Activated CD4-positive, alpha-beta memory T cell treated with anti-CD3 and anti-CD28 coated beads for 36 hours (primary cell): ENCODE measurements at places on chromosomes 1 and 21.
A peak's percentile ranks its signal among the peaks of the same experiment; 100 is the strongest.

DNA sequence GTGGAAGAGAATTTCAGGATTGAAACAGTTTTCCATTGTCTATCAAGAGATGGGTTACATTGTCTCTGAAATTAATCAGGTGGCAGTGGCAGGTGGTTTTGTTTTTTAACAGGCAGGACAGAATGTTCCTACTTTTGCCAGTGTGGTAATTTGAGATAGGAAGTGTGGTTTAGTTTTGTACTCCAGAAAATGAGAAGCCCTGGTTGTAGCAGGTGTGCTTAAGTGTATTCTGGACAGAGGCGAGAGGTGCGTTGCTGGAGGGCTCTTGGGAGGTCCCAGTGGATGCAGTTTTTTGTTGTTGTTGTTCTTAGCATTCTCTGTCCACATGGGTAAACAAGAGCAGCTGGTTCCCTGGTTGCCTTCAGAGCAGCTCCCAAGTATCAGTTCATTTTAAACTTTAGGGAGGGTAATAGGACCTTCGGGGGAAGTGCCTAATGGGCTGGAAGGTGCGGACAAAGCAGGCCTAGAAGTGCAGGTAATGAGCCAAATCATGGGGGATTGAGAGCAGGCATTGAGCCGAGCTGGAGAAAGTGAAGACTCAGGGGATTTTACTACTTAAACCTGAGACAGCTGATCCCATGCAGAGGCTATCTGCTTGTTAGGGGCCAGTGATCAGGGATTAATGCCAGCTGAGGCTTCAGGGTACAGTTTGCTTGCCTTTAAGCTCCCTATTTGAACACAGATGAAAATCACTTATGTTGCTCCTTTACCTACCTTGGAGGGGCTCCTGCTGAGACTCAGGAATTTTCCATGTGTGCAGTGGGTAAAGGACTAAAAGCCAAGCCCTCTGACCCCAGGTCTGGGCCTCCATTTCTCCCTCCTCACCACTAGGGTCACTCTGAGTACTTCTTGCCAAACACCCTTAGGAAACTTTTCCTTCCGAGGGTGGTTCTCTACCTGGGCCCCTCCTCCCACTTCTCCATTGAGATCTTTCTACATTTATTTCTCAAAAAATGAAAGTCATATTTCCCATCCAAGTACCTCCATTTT, 6.1 kb downstream of the PFKFB2 start:
- no peak for DNase-seq

DNA sequence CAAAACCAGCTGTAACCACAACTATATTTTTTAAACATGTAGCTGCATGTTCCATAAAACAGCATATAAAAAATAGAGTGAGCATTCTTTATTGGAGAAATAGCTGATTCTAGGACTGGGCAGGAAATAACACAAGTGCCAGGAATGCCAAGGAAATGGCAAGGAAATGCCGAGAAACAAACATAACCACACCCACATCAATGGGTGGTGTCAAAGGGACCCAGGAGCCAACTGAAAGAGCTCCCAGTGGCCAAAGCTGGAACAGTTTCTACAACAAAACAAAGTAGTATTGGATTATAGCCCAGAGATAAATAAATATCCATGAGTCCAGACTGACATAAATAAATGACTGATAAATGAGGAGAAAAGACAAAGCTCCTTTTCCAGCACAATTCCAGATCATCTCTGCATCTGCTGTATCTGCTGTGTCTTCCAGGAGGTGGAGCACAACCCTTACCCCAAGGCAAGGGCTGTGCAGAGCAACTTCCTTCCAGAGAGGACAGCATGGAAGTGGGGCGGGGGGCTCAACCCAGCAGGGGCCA, 28.1 kb downstream of the ADARB1 start:
- no peak for DNase-seq

- DNase-seq, result no peak
These were observed 109.8 kb downstream of the KCNK2 start for GRCh38 chr1:215192306-215192705.

DNA sequence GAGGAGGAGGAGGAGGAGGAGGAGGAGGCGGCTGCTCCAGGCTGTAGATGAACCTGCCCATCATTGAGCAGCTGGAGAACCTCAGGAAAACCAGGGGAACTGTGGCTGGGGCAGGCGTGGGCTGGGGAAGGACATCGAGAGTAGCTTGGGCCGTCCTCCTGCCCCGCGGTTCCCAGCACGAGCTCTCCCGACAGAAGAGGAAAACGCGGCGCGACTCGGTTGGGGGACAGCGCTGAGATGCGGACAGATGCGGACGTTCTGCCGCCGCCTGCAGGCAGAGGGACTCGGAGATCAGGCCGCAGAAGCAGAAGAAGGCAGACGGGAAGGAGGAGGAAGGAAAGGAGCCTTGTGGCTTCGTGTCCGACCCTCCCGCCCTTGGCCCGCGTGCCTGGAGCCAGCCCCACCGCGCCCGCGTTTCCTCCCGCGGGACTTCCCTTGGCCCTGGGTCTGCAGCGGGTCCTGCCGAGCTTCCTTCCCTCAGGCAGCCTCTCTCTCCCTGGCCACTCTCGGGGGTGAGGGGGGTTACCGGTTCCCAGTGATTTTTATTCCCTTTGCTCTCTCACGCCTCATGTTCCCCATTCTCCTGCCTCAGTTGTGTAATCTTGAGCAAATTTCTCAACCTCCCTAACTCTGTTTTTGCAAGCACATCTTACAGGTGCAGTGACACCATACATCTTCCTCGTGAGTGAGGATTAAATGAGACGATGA, 1.7 kb upstream of the TNFRSF9 start:
- peak; percentile 58 for DNase-seq

- DNase-seq, result no peak
These were observed 642.9 kb downstream of the PTPRU start for GRCh38 chr1:29879217-29879616.

- no peak for DNase-seq
These were observed 150.7 kb downstream of the SETD4 start for GRCh38 chr21:35909456-35910223.

DNA sequence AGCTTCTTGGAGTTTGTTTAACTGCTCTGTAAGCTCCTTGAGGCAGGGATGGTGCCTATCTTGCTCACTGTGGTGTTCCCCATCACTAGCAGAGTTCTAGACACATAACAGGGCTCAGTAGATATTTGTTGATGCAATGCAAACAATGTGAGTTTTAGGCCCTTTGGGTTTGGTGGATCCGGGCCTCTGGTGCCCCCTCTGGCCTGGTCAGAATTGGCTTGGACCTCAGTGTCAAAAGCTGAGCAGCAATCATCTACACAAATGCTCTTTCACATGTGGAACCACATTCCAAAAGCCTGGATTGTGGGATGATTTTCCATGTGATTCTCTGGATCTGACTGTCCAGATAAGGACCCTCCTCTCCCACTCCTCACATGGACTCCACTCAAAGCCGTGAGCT, 53.4 kb upstream of the BCAR3 start:
- no peak for DNase-seq

DNA sequence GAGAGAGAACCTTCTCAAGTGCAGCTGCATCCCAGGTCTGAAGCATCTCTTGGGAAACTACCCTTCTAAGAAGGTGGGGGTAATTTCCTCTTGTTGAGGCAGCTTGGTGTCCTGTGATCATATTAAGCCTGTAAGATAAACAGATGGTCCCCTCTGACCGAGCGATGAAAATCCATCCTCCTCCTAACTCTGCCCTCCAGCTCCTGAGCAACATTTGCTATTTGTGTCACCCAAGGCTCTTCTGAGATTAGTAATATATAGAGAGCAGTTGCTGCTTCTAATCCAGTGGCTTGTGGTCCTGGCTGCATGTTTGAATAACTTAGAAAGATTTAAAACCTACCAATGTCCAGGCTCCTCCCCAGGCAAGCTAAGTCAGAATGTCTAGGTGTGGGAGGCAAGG, 123.7 kb downstream of the DISC1 start:
- no peak for DNase-seq

DNA sequence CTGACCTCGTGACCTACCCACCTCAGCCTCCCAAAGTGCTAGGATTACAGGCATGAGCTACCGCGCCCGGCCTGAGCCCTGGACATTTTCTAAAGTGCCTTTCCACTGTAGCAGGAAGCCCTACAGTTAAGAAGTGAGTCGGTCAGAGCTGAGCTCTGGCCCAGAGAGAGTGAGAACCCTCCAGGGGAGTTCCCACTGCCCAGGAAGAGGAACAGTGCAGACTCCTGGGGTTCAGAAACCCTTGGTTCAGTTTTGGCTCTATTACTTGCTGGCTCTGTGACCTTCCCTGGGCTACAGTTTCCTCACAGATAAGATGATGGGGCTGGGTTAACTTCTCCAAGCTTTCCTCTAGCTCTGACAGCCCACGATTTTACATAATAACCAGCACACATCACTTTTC, 20.9 kb downstream of the SLC9A1 start:
- no peak for DNase-seq

DNA sequence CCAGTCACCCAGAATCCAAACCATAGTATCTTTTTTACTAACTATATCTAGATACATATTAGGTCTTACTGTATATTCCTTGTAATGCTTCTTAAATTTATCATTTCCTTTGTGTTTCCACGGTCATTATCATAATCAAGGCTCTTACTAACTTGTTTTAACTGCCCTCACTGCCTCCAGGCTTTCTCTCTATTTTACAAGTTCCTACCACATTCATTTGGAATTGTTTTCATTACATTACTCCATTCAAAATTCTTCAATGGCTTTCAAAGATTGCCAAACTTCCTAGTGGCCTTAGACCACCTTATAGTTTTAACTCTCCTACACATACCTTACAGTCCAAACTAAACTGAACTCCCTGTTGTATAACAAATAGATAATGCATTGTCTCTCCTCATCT, 6.3 kb downstream of the HFM1 start:
- DNase-seq, result no peak

DNA sequence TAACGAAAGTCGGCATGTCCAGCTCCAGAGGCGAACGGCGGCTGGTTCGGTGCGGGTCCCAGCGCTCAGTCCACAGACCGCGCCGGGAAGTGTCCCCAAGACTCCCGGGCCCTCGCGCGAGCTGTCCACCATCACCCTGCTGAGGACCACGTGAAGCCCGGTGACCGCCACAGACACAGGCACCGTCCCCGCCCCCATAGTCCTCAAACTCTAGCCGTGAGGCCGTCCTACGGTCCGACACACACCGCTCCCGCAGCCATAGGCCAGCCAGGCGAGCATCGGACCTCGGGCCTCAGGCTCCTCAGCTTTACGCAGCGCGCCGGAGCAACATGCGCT, 535 bp downstream of the SETD4 start:
- DNase-seq, result no peak

DNA sequence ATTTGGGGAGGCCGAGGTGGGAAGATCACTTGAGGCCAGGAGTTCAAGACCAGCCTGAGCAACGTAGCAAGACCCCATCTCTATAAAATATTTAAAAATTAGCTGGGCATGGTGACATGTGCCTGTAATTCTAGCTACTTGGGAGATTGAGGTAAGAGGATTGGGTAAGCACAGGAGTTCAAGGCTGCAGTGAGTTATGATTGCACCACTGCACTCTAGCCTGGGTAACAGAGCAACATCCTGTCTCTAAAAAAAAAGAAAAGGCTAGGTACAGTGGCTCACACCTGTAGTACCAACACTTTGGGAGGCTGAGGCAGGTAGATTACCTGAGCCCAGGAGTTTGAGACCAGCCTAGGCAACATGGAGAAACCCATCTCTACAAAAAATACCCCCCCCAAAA, 35.7 kb upstream of the RCC1 start:
- DNase-seq, result no peak

- no peak for DNase-seq
These were observed 824 bp upstream of the IFI44L start for GRCh38 chr1:78619446-78619802.

- DNase-seq, result no peak
These were observed 36.2 kb upstream of the LYST start for GRCh38 chr1:235902677-235903542.

DNA sequence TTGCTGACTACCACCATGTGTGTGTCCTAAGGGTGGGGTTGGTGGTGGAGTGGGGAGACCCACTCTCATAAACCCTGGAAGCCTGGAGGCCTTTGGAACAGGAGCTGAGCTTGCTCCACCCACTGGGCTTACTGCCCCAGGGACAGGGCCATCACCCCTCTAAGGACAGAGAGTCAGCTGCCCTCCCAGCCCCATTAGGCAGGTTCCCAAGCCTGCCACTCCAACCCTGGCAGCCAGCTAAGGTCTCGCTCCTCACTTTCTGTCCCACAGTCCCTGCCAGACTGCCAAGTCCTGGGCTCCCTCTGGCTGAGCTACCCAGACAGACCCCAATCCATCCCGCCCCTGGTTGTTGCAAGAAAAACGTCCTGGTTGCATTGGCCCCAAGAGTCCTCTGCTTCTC, 3.8 kb downstream of the NT5C1A start:
- DNase-seq, result no peak

DNA sequence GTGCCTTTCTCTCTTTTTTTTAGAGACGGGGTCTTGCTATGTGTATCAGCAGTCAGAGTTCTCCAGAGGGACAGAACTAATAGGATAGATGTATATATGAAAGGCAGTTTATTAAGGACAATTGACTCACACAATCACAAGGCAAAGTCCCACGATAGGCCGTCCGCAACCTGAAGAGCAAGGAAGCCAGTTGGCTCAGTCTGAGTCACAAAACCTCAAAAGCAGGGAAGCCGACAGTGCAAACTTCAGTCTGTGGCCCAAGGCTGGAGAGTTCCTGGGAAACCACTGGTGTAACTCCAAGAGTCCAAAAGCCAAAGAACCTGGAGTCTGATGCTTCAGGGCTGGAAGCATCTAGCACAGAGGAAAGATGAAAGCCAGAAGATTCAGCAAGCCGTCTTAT, 16.3 kb upstream of the H3-3A start:
- DNase-seq, result no peak

DNA sequence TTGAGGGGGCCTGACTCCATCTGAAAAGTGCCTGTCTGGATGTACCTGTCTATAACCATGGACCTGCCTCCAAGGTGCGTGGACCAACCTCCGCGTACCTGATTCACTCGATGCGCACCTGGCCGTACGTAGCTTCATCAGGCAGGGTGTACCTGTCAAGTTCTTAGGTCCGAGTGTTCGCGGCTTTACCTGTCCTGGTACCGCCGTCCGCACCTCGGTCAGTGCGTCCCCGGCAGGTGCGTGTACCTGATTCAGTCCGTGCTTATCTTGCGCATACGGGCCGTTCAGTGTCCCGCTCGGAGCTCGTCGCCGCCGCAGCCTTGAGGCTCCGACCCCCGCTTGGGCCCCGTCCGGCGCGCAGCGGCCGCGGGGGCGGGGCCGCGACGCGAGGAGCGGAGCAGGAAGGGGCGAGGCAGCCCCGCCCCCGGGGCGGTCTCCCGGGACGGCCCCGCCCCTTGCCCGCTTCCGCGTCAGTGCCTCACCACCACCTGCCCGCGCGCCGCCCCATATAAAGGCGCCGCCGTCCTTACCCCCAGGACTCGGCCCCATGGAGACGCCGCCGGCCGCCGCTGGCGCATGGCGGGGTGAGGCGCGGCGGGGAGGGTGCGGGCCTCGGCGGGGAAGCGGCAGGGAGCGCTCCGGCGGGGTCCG, at the start of gene ZC3H12A:
TSS of gene ZC3H12A (plus strand) at position 535 of the 651 bp plus-strand sequence. CDS start 917 bp downstream, outside the sequence.
- peak; percentile 93 for DNase-seq

DNA sequence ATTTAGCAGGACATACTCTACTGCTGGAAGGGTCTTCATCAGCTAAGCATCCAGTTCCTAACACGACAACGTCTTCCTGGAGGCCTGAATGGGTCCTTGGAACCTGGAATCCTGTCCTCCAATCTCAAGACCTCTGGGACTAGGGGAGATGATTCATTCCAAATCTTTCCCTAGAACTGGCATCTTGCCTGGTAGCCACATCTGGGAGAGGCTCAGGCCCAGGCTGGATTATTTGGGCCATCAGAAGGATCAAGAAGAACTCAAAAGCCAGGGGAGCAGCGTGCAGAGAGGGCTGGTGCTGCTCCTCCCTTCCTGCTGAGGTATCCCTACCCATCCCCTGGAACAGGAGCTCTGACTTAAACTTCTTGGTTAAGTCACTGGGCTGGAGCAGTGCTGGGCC, 2.8 kb upstream of the PHLDA3 start:
- no peak for DNase-seq
